ENCODE measurements at places on chromosomes 7 and 10.
A peak's percentile ranks its signal among the peaks of the same experiment; 100 is the strongest.

GRCh38 chr10:7417103-7417623 is 6.3 kb upstream of the SFMBT2 start:
- no peak for DNase-seq

DNA sequence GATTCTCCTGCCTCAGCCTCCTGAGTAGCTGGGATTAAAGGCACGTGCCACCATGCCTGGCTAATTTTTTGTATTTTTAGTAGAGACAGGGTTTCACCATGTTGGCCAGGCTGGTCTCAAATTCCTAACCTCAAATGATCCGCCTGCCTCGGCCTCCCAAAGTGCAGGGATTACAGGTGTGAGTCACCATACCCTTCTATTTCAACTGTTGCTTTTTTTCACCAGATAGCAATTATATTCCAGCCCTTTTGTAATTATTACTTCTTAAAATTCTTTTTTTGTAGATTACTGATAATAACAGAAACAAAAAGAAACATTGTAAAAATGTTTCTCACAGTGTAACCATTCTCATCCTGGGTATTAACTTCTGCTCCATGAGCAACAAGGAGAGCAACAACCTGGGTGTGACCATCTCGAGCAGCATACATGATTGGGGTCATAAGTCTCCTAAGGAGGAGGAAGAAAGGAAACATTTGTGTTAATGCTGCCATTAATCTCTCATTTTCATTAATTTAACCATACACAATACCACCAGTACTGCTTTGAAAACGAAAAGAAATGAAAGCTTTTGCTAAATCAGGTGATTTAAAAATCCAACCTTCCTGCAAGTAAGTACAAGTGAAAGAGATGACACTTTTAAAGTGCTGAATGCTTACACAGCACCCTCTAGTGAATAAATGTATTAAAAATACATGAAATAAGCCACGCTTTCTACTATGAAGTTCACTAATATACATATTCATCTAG is 41.8 kb downstream of the ASZ1 start:
- DNase-seq, result no peak

DNA sequence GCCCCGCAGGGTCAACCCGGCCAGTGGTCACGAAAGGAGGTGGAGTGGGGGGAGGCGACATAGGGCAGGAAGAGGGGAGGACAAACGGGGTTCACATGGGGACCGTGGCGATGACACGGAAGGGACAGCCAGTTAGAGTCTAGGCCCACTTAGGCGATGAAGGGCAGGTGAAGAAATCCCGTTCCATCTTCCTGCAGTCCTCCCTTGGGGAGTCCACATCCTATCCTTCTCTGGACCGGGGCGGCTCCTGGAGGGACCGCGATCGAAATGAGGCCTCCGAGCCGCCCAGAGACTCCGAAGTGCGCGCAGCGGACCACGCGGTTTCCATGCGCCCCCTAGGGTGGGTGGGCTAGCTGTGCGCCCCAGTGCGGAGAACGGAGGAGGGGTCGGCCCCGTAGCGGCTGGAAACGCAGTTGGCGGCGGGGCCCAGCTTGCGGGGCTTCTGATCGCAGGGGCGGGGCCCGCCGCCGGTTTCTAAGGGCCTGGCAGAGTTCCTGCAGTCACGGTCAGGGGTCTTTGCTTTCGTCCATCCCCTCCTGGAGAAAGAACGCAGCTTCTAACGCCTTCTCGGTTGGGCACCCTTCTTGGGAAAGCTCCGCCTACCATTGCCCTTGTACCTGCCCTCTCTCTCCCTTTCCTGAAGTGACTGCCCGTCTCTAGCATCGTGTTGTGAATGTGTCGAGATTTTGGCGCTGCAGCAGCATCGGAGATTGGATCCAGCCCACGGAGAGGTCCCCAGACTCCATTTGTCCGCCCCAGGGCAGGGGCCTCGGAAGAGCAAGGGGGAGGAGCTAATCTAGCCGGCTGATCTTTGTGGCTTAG is 17.9 kb upstream of the TMEM225B start:
- peak; percentile 29 for DNase-seq

DNA sequence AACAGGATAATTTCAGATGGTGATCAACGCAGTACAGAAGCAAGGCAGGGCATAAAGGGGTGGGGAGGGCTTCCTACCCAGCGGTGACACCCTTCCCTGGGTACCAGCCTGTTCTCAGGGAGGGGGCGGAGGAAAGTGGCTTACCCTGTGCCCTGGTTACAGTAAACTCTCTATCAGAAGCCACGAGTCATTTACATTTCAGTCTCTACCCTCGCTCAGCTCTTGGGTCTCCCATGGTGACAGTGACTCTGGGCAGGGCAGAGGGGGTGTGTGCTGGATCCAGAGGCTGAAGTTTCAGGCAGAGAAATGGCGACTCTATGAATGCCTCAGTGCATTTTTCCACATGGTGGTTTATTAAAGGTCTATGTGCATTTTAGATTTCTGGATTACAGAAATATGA is 107.0 kb downstream of the ADARB2 start:
- no peak for DNase-seq

GRCh38 chr10:95880704-95881103 is 27.1 kb upstream of the CC2D2B start:
- no peak for DNase-seq

DNA sequence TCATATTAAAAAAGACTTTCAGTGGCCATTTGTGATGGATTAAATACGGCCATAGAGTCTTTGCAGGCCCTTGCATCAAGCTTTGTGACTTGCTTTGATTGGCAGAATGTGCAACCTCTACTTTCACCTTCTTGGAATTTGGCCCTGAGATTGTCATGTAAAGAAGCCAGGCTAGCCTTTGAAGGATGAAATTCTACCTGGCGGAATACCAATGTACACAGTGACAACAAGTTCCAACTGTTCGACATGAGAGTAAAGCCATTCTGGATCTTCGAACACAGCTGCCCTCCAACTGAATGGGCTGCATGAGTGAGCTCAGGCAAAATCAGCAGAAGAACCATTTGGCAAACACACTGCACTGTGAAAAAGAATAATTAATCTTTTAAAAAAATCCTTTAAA is 321.3 kb downstream of the PHF14 start:
- DNase-seq, result no peak

GRCh38 chr7:37007691-37008090 is 283.4 kb upstream of the AOAH start:
- no peak for DNase-seq

GRCh38 chr10:100872034-100872791 is 40.5 kb upstream of the SLF2 start:
- DNase-seq, result no peak

GRCh38 chr7:41811941-41812340 is 109.1 kb upstream of the INHBA start:
- no peak for DNase-seq

DNA sequence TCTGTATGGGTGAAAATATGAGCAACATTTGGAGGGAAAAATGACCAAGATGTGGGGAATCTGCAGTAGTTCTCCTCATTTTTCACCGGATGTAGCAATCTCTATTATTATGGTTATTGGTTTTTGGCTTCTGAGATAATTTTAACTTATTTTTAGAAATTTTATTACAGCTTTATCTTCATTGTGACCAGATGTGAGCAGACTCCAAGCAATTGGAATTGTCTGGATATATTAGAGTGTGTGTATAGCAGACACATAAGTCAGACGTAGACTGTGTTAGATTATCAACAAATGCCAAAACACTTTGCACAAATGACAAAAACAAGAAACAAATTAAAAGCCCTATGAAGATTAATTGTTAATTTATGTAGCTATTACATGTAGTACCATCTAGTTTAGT is 249.1 kb downstream of the DNAJB9 start:
- no peak for DNase-seq

DNA sequence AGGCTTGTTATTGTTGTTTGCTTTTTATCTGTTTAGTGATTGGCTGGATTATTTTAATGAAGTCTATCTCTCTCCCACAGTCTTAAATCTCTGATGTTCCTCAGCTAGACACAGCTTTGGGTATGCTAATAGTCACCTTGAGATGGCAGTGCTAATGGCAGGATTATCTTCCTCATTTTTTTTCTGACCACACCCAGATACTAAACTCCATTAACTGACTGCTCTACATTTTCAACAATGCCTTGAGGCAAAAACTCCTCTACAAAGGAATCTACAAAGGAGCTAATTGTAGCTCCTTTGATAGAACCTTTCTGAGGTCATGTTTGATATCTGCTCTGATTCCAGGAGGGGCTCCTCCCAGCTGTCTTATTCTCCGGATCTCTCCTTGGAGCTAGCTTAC is 122.6 kb downstream of the HBP1 start:
- no peak for DNase-seq

DNA sequence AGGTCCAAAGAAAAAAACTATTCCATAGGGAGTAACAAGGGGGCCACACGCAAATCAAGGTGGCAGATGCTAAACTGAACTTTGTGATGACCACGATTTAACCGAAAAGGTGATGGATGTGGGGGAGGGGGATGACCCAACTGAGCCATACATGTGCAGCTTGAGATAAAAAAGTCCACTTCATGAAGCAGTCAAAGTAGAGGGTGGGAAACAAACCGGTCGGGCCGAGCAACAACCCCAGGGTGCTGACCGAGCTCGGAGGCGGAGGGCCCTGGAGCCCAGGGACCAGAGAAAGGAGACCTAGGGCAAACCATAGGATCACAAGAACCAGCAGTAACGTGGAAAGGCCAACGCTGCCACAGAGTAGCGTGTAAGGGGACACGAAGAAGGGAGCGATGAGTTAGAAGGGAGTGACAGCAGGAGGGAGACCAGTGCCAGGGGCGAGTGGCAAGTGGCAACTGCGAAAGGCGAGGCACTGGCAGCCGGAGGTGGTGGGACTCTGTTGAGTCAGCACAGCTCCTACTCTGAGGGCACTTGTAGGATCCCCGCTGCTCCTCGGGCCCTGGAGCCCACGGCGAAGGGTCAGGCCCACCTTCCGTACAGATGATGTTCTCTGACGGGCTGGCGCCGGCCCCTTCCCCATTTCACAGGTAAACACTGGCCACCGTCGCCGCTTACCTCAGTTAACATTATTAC is 540 bp downstream of the SNX13 start:
- peak; percentile 22 for DNase-seq

DNA sequence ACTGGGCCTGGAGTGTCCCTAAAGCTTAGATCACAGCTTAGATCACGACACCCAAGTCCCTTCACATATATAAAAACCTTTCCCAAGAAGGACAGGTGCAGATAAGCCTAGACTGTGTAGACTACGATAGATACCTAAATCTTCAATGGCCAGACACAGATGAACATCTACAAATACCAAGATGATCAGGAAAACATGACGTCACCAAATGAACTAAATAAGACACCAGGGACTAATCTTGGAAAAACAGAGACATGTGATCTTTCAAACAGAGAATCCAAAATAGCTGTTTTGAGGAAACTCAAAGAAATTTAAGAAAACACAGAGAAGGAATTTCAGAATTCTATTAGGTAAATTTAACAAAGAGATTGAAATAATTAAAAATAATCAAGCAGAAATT is 1082.6 kb upstream of the PHF14 start:
- no peak for DNase-seq

DNA sequence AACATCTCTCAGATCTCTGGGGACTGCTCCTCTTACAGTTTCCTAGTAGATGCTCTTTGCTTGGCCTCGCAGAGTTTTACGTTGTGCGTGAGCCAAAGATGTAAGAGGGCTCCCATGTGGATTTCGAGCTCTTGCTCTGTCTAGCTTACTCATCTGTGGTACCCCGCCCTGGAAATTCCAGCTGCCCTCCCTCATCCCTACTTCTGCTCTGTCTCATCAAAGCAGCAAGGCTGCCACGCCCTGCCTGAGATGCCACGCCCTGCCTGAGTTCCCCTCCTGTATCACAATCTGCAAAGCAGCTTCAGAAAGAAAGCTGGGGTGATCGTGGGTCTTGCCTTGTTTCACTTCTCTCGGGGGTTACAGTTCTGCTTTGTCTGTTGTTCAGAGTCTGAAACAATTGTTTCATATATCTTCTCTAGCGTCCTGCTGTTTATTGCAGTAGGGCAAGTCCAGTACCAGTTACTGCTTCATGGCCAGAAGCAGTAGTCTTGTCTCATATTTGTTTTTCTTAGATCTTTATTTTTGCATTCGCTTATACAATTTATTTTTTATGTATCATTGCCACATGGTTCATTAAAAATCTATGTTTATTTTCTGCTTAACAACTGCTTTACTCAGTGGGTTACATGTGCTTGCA is 36.1 kb upstream of the CCNY start:
- DNase-seq, result no peak

DNA sequence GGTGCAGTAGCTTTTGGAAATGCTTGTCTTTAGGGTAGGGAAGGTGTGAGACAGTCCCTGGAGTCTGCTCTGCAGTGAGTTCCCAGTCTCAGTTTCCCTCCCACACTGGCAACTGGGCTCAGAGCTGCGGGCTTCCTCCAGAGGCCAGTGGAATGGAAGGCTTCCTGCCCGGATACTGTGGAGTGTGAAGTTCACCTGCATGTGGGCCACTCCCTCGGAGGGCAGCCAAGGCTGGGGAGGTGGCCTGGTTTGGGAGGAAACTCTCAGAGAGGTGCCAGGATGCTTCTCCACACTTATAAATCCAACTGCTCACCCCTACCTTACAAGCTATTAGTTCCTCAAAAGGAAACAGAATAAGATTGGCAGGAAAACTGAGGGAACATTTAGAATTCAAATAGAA is 18.1 kb upstream of the UBE2H start:
- no peak for DNase-seq

DNA sequence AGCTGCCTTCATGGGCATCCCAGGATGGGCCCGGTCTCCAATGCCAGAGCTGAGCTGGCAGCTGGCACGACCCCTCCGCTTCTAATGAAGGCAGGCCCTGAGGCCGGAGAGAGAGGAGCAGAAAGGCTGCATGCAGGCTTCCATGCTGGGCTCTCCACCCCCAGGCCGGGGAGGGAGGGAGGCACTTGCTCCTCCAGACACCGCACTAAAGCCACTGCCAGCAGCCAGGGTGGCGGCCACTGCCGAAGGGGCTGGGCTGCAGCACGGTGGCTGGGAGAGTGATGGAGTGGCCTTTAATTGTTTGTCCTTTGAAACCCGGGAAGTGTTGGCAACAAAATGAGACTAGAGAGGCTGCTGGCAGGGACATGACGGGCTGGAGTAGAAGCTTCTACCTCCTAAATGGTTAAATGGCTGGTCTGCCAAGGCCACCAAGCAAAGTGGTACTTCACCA is 236.5 kb downstream of the SKAP2 start:
- no peak for DNase-seq

DNA sequence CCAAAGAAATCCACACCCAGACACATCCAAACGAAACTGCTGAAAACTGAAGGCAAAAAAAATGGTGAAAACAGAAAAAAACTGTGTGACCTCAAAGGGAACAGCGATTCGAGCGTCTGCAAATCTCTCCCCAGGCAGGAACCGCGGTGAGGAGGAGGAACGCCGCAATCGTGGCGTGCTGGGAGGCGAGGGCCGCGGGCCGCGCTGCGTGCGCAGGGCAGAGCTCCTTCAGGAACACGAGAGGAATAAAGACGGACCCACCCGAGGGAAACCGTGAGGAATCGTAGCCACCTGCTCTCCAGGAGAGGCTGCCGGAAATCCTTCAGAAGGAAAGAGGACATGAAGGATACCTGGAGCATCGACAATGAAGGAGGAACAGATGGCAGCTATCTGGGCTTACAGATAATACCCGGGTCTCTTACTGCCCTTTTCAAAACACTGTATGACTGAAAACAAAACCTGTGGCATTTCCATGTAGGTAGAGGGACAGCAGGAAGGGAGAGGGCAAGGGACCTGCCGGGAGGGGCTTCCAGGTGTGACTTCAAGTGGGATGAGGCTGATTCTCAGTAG is 266.0 kb downstream of the MAD1L1 start:
- DNase-seq, result no peak

Data from activated gamma-delta T cell (primary cell).